ENCODE measurements at places on chromosomes 7 and 10.

GRCh38 chr7:151307536-151307935 lies 34.1 kb upstream of the NUB1 start:
- no peak for DNase-seq

- no peak for DNase-seq
These were observed 48.9 kb downstream of the C10orf143 start for GRCh38 chr10:130061760-130062159.

- no peak for DNase-seq
These were observed 6.9 kb downstream of the CELF2 start for GRCh38 chr10:11024596-11024995.

GRCh38 chr10:33008499-33009243 lies 50.6 kb upstream of the ITGB1 start:
- DNase-seq: no peak

- no peak for DNase-seq
These were observed 73.4 kb upstream of the BTBD16 start for GRCh38 chr10:122197611-122198222.

DNA sequence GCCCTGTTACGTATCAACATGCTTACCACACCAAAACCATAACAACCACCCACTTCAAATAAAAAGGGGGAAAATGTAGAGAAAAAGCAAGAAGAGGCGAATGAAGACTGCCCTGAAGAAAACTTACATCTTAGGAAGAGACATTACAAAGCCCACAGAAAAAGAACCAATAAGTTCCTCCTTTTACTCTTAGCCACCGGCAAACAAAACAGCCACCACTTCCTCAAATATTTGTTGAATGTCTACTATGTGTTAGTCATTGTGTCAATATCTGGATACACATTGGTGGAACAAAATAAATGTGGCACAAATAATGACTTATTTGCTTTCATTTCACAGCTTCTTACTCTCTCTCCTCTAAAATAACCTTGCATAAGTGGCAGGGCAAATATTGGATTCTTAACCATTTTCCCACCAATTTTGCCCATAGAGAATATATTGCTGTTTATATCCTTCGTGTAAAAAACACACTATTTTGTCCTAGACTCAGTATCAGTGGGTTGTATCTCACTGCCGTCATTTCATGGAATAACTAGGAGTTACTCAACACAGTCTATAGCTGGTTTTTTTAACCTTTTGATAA lies 106.8 kb downstream of the ANK3 start:
- peak; percentile 12 for DNase-seq

- no peak for DNase-seq
These were observed 5.4 kb downstream of the PLAC9 start for GRCh38 chr10:80137920-80138319.

DNA sequence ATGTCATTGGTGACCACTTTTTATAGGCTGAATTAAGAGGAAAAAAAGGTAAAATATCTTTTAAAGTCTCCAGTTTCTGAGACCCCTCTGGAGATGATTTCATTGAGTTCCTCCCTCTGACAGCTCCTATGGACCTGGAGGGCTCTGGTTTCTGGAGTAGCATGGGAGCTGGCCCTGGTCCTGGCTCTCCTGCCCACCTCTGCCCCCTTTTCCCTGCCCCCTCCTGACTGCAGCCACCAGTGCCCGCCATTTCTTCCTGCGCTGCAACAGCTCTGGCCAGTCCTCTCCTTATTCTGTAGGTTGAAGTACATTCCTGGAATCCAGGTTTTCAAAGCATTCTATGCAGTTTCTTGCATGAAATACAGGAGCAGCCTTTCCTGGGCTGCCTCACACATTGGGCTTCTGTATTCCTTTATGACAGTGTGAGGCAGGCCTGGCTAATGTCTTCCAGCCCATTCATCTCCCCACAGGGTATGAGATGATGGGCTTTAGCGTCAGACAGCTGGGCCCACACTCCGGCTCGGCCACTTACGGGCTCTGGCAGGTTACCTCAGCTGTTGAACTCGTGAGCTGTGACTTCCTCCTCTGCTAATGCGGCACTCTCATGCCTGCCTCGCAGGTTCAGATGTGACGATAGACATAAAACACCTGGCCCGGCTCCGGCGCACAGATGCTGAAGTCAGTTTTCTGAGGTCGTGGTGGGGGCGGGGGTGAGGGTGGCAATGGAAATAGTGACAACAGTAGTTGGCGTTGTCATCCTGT lies 101.7 kb downstream of the MGMT start:
- DNase-seq: no peak

DNA sequence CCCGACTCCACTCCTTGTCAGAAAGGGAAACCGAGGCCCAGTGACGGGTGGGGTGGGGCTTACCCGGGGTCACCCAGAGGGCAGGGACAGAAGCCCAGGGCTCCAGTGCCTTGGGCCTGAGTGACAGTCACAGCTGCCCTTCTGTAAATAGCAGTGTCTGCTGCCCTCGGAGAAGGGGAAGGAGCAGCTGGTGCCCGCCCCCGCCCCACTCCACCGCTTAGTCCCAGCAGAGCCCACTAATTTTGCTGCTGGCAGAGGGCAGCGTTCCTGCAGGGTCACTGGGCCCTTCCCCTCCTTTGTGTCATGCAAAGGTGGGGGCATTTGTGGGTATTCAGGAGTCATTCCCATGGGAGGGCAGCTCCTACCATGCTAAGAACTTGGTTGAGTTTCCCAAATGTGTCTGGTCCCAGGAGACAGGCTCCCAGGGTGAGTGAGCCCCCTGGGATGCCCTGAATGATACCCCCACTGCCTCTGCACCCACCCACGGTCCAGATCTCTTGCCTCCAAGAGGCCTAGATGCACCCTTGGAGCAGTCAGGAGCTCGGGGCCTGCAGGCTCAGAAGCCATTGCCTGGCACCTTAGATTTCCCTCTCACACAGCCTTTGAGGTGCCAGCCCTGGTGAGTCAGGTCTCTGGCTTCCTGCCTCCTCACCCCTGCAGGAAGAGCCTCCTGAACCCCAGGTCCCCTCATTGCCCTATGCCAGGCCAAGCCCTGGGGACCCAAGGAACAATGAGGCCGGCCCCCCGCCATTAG lies 17.2 kb downstream of the SH2B2 start:
- DNase-seq: no peak

- no peak for DNase-seq
These were observed 31.1 kb downstream of the NET1 start for GRCh38 chr10:5443429-5443828.

DNA sequence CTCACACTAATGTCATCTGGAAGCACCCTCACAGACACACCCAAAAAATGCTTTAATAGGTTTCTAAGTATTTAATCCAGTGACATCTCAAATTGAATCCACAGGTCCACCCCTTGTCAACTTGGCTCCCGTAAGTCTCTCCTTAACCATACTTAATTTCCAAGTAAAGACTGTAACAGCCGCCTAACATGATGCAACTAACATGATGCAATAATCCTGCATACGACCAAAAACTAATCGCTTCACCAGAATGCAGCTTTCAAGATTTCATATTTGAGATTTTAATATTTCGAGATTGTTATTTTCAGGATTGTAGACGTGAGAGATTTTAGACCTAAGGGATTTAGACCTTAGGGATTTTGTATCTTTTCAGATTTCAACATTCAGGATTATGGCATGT lies 3.7 kb upstream of the HDAC9 start:
- DNase-seq: no peak

DNA sequence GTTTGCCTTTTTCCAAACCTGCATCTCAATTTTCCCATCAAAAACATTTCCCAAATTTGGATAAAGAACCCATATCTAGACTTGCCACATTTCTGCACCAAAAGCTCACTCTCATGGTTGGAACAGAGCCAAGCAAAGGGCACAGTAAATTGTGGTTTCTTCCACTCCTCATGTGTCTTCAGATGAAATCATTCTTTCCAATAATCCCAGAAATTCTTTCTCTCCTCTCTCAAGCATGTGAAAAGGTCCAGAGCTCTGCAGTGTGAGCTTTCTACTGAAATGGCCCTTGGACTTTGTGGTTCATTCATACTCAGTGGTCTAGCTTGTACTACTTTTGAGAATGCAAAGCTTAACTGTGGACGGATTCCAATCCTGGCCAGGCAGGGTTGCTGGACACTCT lies 19.8 kb downstream of the PRSS2 start:
- DNase-seq: no peak

DNA sequence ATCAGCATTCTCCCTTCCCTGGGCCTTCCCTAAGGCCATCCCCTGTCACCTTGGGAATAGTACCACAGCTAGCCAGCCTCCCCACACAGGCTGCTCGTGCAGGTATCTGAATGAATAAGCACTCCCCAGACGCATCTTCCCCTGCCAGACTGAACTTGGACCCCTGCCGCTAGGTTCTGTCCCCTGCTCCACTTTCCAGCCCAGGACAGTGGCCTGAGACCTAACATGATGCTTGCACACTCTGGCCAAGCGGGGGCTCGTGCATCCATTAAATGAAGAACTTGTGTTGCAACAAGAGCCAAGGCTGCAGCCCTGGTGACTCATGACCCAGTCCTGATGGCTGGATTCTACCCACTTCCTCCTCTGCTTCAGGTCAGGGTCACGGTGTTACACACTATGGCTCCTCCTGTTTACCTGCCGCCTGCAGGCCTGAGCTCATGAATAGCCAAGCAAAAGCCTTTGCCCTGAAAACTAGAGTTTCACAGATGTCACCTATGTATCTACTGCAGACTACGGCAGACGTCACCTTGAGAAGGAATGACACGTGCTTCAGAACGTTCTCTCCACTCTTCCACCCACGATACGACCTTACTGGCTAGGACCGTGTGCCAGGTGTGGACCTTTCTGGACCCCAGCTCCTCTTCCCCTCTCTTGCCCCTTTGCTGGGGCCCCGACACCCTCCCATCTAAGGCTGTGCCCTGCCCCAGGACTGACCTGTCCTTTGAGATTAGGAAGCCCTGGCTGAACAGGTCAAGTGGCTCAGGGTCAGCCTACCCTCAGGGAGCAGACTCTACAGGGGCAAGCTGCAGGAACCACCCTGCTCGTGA lies 6.5 kb downstream of the ASB13 start:
- DNase-seq: peak; percentile 54
